H4 (cell line): ENCODE measurements at places on chromosomes 11 and 22. TPM values are rescaled to one million over a fixed set of nuclear protein-coding genes. Genes with fewer than 3 reads are reported as not detected.

The OR51B5 gene
- total RNA-seq, result 28.2 and 31.4 TPM in 2 replicates

The VSTM5 gene
- total RNA-seq, result not detected in 2 replicates

The FAM83F gene
- total RNA-seq, result not detected in 2 replicates

The TSPO gene
- 187 and 269 TPM in 2 replicates for total RNA-seq

DNA sequence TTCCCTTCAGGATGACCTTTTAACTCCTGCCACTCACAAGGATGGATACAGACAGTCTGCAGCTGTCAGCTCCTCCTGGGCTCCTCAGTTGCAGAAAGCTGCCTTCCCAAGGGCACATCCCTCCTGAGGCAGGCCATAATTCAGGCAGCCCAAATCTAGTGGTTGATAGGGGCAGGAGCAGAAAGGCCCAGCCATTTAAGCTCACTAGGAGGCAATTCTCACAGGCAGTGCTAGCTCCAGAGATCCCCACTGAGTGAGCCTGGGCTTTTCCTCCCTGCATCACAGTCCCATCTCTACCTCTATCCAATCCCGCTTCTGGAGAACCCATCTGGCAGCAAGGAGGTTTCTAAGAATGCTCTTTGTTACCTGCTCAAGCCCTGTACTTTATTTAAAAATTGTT is 200.6 kb downstream of the ARHGAP42 start:
- DNase-seq, result no peak

- DNase-seq, result no peak
Observed at GRCh38 chr11:63970902-63971301, 3.5 kb upstream of the COX8A start.

DNA sequence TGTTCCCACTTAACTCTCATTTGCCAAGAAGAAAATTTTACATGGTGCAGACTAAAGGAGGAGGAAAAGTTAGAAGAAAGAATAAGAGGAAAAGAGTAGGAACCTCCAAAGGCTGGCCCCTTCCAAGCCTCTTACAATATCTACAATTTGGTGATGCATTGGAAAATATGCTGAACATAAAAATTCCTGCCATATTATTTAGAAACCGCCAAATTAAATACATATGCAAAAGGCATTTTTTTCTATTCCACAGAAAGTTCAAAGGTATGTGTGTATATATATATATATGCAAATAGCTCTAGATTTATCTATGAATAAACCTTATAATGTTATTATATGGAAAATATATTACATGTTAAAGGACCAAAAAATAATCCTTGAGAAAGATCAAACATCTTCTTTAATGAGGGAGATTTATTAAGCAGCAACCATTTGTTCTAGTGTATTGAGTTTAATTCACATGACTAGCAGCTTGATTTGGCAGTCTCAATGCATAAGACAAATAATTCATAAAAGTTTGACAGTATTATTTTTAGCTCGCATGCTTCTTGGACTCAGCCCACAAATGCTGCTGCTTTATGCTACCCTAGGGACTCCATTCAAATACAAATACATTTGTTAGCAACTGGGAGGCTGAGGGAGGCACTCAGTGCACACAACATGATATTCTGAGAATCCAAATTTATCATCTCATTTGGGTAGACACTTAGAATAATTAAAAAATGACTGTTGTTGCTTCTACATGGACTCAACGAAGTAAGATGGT is 184.9 kb downstream of the SBF2 start:
- no peak for DNase-seq

GRCh38 chr11:134510233-134511040 is 98.4 kb upstream of the B3GAT1 start:
- no peak for DNase-seq

DNA sequence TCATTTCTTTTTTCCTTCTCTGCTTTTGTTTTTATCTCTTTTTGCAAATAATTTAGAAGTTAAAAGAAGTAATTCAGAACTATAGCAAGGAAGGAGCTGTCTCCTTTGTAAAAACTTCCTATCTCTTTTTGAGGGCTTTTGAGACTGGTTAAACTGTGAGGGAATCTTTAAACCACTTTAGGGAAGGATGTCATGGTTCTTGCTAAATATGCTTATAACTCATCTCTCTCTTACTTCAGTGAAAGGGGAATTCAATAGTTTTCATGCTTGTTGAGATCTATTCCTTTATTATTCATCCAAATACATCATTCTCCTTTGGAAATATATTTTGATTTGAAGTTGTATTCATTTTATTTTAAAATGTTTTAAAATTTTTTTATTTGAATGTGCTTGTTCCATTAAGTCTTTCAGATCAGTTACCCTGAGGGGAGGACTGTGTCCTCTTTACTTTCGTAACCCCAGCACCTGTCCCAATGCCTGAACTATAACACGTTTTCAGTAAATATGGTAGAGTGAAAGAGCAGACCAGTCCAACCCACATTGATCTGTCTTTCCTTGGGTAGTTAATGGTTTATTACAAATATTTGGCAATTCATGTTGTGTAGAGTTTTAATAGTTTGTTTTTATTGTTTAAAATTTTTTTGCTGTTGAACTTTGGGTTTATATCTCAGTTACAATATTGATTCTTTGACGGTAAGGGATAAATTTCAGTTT is 27.5 kb downstream of the AMOTL1 start:
- no peak for DNase-seq

GRCh38 chr22:34198976-34199375 is 278.7 kb upstream of the LARGE1 start:
- no peak for DNase-seq

DNA sequence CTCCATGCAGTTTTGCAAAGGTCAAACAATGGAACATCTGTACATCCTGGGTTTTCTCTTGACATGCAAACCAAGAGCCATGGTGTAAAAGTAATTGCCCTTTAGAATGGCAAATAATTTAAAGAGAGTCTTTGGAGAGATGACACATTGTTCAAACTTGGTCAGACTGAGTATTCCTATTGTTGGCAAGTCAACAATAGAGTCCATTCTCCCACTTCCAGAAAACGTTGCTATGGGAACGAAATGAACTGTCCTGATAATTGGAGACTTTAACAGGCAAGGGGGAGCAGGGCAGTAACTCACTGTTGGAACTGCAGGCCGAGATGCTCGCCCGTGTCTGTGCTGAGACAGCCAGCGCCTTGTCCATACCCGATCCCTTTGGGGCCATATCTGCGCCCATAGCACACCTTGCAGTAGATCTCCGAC is 13.9 kb downstream of the CSRP3 start:
- DNase-seq, result no peak

DNA sequence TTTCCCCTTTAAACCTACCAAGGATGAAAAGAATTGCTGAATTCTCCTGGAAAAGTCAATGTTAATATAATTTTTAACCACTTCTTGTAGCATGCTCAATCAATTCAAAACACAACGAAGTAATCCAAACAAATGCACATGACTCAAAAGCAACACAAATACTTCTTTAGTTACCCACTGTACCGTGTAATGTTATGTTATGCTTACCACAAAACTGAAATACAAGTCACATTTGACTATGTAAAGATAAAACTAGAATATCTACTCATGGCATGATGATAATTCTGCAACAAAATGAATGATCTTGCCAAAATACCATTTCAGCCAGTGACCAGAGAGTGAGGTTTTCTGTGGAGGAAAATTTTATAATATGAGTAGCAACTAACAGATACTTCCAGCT is 587.0 kb downstream of the DLG2 start:
- DNase-seq, result peak; percentile 7
